ENCODE measurements at places on chromosomes 16 and 17. TPM values are rescaled to one million over a fixed set of nuclear protein-coding genes. Genes with fewer than 3 reads are reported as not detected.

DNA sequence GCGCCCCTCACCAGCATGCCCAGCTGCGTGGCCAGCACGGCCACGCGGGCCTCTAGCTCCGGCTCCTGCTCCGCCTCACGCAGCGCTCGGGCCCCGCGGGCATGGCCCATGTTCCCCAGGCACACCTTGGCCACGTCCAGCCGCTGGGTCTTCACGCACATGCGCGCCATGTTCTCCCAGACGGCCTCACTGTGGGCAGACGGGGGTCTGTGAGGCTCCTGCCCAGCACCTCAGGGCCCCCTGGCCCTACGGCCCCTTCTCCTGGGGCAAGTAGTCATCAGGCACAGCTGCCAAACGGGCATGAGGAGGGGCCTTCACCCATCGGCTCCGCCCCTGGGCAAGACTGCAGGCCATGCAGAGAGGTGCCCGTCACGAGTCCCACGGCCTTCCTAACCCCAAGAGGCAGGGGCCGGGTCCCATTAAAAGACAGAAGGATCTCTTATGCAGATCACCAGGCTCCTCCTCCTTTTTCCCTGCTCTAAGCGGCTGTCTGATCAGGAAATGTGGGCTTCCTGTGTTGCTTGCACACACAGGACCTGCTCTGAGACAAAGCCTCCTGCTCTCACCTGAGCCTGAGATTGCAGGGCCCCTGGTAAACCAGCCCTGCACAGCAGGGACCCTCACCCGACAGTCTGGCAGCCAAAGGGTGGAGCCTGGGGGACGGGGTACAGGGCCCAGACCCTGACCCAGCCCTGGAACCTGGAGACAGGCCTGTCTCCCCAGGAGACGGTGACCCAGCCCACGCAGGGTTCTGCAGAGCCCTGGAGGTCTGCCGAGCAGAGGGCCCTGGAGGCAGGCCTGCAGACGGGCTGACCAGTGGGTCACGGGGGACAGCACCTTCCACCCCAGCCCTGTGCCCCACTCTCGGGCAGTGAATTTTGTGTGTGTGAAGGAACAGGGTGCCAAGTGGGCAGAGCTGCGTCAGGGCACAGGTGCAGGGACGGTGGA, 6.6 kb upstream of the TMEM204 start:
- H3K4me3 ChIP-seq: no peak overlapping the region
- peak overlapping the region; percentile 98 for H3K27ac ChIP-seq
- peaks cover 52% of the 10 kb centered on the region for H3K4me1 ChIP-seq
- H3K36me3 ChIP-seq: peaks cover 5% of the 10 kb centered on the region
- DNase-seq: no peak

DNA sequence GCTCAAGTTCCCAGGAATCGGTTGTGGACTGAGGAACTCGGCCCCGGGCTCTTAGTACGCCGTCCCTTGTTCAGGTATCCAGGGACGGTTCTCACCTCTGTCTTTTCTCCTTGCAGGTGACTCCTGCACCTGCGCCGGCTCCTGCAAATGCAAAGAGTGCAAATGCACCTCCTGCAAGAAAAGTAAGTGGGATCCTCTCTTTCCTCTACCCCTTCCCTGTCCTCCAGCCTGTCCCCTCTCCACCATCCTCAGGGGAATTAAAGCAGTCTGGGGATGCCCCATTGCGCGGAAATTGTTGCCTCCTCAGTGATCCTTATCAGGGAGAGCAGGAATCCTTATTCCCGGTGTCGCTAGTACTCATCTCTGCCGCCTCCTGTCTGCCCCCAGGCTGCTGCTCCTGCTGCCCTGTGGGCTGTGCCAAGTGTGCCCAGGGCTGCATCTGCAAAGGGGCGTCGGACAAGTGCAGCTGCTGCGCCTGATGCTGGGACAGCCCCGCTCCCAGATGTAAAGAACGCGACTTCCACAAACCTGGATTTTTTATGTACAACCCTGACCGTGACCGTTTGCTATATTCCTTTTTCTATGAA, 585 bp downstream of the MT2A start:
- H3K4me3 ChIP-seq: peak overlapping the region; percentile 78
- DNase-seq: no peak
- H3K4me1 ChIP-seq: peaks cover 66% of the 10 kb centered on the region
- H3K27me3 ChIP-seq: no peaks in the 10 kb centered on the region

DNA sequence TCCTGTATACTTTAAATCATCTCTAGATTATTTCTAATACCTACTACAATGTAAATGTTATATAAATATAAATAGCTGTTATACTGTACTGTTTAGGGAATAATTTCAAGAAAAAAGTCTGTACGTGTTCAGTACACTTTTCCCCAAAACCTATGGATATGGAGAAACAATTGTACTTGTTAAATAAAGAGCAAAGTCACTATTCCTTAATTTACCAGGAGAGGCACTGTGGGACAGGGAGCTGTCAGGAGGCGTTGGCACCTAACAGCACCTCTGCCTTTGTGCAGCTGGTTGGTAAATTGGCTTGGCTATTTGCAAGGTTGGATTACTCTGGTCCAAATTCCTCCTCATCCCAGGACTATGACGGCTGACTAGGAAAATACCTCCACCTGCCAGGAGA, 28.0 kb downstream of the CRHR1 start:
- H3K4me1 ChIP-seq: peaks cover 6% of the 10 kb centered on the region
- no peaks in the 10 kb centered on the region for H3K36me3 ChIP-seq
- H3K4me3 ChIP-seq: no peak overlapping the region
- no peak for DNase-seq
- no peak overlapping the region for H3K27ac ChIP-seq

GRCh38 chr17:18231164-18231563, 5.7 kb downstream of the LLGL1 start:
- peaks cover 8% of the 10 kb centered on the region for H3K4me1 ChIP-seq
- no peaks in the 10 kb centered on the region for H3K27me3 ChIP-seq
- H3K4me3 ChIP-seq: no peak overlapping the region
- H3K36me3 ChIP-seq: peaks cover 27% of the 10 kb centered on the region

DNA sequence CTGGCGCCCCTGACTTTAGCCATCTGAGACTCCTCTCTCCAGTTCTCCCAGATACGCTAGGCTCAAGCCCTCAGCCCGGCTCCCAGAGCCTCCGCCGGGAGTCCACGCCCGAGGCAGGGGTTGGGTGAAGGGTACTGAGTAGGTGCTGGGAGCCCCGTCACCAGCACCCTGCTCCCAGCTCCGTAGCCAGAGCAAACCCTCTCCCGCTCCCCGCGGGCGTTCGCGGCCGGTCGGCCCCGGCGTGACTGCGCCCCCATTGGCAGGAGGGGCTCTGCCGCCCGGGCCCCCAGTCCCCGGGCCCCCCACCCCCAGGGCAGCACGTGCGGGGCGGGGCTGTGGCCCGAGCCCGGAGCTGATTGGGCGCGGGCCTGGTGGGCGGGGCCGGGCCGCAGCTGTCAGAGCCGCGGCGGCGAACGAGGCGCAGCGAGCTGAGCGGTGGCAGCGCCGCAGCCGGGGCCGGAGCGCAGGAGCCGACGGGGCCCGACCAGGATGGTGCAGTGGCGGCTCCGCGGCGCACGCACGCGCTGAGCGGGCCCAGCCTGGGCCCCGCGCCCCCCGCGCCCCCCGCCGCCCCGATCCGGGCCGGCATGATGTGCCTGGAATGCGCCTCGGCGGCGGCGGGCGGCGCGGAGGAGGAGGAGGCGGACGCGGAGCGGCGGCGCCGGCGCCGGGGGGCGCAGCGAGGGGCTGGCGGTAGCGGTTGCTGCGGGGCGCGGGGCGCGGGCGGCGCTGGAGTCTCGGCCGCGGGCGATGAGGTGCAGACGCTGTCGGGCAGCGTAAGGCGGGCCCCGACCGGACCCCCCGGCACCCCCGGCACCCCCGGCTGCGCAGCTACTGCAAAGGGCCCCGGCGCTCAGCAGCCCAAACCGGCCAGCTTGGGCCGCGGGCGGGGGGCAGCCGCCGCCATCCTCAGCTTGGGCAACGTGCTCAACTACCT, at the start of gene SPNS2:
SPNS2 (plus strand) TSS at position 421 of the 937 bp plus-strand sequence; CDS start at position 588, 167 bp downstream.
- H3K27me3 ChIP-seq: peaks cover 21% of the 10 kb centered on the region
- peak within 1 kb of the TSS; percentile 85 for H3K27ac ChIP-seq
- H3K4me3 ChIP-seq: peak within 1 kb of the TSS; percentile 70

DNA sequence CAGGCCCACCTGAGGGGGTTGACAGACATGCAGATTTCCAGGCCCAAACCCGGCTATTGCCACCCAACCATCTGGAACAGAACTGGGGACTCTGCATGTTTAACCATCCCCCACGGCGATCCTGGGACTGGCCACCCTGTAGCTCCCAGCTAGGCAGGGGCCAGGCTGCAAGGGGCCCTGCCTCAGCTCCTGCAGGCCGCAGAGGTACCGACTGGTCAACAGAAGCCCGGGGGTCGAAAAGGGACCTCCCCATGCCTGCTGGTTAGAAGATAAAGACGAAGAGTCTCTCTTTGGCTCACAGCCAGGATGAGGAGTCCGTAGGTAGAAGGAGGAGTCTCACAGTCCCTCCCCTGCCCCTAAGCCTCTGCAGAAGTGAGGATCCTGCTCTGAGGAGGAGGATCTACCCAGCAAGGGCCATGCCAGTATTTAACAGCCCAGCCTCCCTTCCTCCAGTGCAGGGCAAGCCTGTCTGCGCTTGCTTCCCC, 223.4 kb upstream of the TNRC6C start:
- H3K36me3 ChIP-seq: no peaks in the 10 kb centered on the region
- peak overlapping the region; percentile 37 for H3K4me3 ChIP-seq
- H3K4me1 ChIP-seq: peaks cover 60% of the 10 kb centered on the region
- no peaks in the 10 kb centered on the region for H3K27me3 ChIP-seq
- no peak for DNase-seq

Gene IL17C
- not detected for total RNA-seq

Gene KRTAP3-1
- not detected for total RNA-seq

Gene LONP2
- total RNA-seq: 67.8 TPM

Gene PITPNM3
- total RNA-seq: 0.36 TPM
